Lower leg skin (tissue), 4 donors: ENCODE measurements at places on chromosomes 6 and 20.
A peak's percentile ranks its signal among the peaks of the same experiment; 100 is the strongest.

GRCh38 chr6:131377112-131377705 lies 195.8 kb upstream of the ARG1 start:
- no peak for DNase-seq

- DNase-seq: peak; percentile 79
Observed at GRCh38 chr20:6053776-6054688, at the start of gene LRRN4. Gene LRRN4, minus strand, starts transcription at chr20:6054060. Its CDS starts 1,261 bp downstream, at chr20:6052799.

DNA sequence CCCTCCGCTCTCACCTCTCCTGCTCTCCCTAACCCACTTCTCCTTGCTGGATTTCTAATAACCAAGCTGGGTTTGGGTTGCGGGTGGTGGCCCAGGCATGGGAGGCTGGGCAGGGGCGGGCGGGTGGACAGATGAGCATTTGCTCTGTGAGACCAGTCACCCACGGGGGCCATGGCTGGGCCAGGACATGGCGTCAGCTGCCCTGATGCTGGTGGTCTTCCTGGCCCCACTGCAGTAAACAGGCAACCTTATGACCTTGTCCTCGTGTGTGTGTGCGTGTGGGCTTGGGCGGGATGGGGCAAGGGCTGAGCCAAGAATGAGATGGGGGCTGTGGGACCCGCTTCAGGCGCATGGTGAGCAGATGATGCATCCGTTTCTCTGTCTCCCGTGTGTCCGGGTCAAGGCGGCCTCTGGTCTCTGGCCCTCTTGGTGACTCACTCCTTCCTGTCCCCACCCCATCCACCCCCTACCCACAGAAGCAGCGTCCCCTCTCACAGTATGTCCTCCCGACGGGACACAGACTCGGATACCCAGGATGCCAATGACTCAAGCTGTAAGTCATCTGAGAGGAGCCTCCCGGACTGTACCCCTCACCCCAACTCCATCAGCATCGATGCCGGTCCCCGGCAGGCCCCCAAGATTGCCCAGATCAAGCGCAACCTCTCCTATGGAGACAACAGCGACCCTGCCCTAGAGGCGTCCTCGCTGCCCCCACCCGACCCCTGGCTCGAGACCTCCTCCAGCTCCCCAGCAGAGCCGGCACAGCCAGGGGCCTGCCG lies 41.4 kb upstream of the MYL9 start:
- DNase-seq: no peak

- no peak for DNase-seq
Observed at GRCh38 chr20:13363473-13363872, 142.4 kb downstream of the ISM1 start.

GRCh38 chr6:127539272-127539671 lies 20.1 kb upstream of the MTCL3 start:
- DNase-seq: no peak

- DNase-seq: no peak
Observed at GRCh38 chr6:147287869-147288271, 83.7 kb downstream of the STXBP5 start.

DNA sequence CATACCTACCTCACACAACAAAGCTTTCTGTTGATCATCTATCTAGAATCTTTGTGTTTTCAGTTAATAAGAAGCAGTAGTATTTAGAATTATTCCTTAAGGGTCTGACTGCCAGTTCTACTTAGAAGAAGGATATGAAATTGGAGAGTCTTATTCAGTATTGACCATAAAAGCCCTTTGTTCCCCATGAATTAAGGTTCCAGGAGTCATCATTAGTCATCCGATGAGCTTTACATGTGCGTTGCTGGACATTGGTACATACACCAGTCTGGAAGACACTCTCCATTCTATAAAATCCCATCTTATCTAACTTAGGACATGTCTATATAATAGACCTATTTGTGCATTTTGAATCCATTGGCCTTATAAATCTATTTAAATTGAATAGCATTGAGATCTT lies 34.4 kb upstream of the RNF217 start:
- no peak for DNase-seq

DNA sequence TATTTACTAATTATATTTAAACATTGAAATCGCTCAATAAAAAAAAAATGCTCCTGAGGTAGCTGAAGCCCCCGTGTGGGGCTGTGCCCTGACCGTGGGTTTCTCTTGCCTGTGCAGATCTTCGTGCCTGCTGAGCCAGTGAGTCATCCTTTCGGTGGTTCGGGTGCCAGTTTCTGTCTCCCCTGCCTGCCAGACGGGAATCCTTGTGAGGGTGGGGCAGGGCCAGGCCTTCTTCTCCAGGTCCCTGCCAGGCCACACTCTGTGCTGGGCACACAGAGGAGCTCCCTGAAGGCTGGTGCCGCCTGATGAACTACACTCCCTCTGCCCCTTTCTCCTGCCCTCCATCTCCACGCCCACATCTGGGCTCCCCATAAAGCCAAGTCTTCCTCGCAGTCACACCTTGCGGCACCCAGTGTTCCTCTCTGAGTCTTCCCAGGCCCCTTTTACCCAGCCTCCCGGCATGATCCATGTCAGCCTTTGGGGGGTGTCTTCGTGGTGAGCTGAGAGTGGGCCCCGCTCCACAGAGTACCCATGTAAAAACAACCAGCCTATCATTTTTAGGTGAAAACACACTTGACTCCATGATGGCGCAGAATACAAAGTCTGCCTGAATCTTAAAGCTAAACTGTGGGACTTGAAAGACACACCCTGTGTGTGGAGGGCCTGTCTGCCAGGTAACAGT lies 19.3 kb downstream of the FGD2 start:
- DNase-seq: no peak

DNA sequence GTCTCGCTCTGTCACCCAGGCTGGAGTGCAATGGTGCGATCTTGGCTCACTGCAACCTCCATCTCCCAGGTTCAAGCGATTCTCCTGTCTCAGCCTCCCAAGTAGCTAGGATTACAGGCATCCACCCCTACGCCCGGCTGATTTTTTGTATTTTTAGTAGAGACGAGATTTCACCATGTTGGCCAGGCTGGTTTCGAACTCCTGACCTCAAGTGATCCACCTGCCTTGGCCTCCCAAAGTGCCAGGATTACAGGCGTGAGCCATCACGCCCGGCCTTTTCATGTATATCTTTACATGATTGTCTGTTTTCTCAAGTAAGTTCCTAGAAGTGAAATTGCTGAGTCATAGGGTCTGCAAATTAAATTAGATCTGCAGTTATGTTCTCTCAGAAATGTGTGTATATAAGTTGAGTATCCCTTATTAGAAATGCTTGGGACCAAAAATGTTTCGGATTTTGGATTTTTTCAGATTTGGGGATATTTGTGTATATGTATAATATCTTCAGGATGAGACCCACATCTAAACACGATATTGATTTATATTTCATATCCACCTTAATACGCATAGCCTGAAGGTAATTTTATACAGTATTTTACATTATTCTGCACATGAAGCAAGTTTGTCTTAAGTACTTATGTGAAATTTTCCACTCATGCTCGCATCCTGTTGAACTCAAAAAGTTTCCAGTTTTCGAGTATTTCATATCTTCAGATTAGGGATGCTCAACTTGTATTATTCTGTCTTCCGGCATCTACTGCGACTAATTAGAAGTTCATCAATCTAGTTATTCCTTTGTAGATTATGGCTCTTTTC lies 40.4 kb downstream of the TAB2 start:
- DNase-seq: no peak

GRCh38 chr20:13670160-13670559 lies 31.4 kb upstream of the TASP1 start:
- DNase-seq: no peak

DNA sequence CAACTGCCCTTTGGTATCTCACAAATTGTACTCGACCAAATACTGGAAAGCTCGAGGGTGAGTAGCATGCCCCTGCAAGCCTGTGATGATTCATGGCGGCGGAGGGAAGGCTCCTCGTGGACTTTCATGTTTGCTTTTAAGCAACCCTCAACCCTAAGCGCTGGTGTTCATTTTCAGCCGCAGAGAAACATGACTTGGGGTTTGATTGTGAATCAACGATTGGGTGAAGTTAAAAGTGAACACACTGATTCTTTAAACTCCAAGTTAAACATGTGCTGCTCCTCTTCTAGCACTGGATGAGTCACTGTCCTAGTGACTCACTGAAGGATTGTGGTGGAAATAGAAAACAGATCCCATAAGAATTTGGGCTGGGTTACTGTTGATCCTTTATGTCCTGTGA lies 8.3 kb downstream of the CD109 start:
- DNase-seq: peak; percentile 64

GRCh38 chr6:37580176-37580955 lies 80.7 kb upstream of the CCDC167 start:
- no peak for DNase-seq

GRCh38 chr6:53939830-53940229 lies 145.0 kb downstream of the LRRC1 start:
- no peak for DNase-seq

DNA sequence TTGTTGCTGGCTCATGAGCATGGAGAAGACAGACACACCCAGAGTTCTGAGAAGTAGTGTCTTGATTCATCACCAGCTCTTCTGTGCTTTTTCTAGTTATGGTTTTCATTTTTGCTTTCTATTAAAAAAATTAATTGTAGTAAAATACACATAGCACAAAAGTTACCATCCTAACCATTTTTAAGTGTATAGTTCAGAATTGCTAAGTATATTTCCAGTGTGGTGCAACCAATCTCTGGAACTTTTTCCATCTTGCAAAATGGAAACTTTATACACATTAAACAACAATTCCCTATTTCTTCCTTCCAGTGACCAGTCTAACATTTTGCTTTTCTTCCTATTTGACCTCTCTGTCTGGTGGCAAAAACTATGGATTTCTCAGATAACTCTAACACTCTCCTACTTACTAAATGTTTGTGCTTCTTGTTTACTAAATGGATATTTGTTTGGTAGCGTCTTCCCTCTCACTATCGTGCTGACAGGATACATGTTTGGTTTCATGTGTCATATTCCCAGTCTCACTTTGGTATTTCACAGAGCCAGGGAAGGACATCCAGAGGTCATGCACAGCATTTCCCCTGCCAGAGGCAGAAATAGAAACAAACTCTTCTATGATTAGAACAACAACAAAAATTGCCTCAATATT lies 40.6 kb downstream of the TXLNB start:
- DNase-seq: no peak

DNA sequence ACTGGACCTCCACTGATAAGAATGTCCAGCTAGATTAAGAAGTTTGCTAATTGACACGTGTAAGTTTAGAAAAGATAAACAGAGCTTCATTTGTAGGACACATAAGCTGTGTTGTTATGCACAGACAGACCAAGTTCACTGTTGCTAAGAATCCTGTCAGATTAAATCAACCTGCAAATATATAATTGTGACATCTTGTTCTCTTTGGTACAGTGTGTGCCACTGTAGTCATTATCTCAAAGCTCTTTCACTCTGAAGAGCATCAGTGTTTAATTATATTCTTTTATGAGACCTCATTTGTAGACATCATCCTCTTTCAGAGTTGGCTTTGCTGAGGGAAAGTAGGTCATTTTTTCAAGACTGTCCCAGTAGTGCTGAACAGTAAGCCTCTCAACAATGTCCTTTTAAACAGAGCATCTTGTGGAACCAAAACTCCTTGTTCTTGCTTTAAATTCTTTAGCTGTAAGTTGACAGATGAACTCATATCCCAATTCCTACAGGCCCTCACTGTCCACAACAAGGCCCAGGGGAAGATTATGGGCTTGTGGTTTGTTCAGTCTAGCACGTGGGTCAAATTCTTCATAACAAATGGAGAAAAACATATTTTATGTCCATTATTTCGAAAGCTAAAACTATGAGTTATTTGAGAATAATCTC lies 252.4 kb downstream of the HDGFL1 start:
- DNase-seq: no peak

DNA sequence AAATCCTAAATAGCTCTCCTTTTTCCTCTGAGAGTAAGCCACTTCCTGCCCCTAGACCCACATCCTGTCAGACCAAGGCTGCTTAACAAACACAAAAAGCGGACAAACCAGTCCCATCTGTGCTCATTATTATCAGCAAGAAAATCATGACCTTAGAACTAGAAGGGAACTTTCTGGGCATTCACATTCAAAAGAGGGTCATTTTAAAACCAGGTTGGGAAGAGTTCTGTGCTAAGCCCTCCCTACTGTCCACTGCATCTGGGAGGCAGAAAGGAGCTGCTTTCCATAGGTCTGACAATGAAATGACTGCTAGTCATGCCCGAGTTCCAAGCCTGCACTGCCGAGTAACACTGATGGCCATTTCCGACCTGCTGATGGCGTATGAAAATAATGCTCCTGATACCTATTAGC lies 15.4 kb downstream of the EZR start:
- DNase-seq: no peak

- DNase-seq: no peak
Observed at GRCh38 chr20:16601047-16601446, 27.8 kb upstream of the KIF16B start.

GRCh38 chr6:3594201-3594600 lies 137.4 kb upstream of the SLC22A23 start:
- DNase-seq: no peak

DNA sequence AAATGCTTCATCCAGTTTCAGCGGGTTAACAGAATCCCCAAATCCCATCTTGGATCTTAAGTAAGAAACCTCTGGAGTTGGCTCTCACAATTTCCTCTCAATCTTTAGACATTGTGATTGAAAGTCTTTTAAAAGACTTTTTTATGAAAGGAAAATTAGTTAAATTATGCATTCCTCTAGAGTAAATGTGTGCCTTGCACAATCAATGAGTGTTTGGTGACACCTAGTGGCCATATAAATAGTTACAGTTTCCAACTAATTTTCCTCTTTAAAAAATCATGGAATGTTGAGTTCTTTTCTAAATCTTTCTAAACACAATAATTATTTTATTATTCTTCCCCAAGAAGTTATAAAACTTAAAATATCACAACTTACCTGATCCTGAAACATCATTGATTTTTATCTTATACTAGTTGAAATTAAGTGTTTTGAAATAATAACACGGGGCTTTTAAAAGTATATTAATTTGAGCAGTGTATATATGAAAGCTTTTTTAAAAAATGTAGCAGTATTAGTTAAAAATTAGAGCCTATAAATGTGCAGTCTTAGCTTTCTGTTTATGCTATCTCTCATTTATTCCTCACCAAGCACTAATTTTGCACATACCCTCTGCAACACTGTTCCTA lies 66.4 kb downstream of the PKHD1 start:
- DNase-seq: no peak

- no peak for DNase-seq
Observed at GRCh38 chr20:44750081-44750805, 4.6 kb downstream of the KCNK15 start.

DNA sequence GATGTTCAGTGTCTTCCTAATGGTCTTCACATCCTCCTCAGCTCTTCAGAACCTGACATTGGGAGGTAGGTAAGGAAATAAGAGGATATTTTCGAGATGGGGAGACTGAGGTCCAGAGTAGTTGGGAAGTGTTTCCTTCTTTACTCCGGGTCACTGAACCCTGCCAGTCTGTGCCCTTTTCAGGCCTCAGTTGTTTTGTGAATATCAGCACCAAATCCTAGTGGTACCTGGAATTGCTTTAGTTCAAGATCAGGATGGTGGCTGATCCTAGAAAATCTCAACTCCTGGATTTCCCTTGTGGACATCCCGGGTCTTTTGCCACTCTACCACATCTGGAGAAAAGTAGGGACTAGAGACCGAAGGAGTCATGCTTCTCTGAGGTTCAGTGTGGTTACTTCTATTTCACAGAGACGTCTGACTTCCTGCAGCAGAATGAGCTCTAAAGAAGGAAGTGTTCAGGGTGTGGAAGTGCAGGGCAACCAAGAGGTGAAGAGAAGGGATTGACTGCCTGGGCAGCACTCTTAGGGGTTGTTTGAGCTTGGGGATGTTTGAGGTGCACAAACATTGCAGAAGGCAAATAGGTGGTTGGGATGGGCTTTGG lies 995 bp downstream of the STK4 start:
- DNase-seq: no peak

- peak; percentile 56 for DNase-seq
Observed at GRCh38 chr20:39049684-39050554, 87.8 kb downstream of the DHX35 start.

- no peak for DNase-seq
Observed at GRCh38 chr6:142822383-142822782, 122.6 kb downstream of the HIVEP2 start.
